HT1080 (cell line): ENCODE measurements at places on chromosomes 6 and 20. TPM values are rescaled to one million over a fixed set of nuclear protein-coding genes. Genes with fewer than 3 reads are reported as not detected.

DNA sequence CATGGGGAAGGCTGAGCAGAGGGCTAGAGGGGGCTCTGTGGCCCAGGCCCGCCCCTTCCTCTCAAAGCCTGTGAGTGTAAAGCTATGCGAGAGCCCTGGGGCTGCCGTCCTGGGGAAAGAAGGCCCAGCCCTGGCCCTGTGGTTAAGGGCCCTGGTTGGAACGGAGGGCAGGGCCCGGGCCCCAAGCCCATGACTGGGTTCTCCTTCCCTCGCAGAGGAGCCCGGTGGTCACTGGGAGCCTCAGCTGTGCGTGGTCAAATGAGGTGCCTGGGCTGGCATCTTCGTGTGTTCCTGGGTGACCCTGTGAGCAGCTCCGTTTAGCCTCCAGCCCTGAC, 56.0 kb downstream of the SMOC2 start:
- no peak for DNase-seq

The TNNC2 gene
- not detected in 2 replicates for total RNA-seq

The PDE10A gene
- 2.9 and 4.4 TPM in 2 replicates for total RNA-seq

- DNase-seq = peak; percentile 59
These were observed 1.6 kb downstream of the PXDC1 start for GRCh38 chr6:3749977-3750316.

The SH3BGRL2 gene
- 4.8 and 6.3 TPM in 2 replicates for total RNA-seq

- DNase-seq = no peak
These were observed 238.0 kb downstream of the COL12A1 start for GRCh38 chr6:74967821-74968220.

- peak; percentile 49 for DNase-seq
These were observed 42.2 kb upstream of the SPTLC3 start for GRCh38 chr20:12966468-12967085.

The FNDC1 gene
- not detected in 2 replicates for total RNA-seq

The SIM1 gene
- total RNA-seq = not detected in 2 replicates
